Glutamatergic neuron (in vitro differentiated cells): ENCODE measurements at places on chromosomes 3 and 15.

DNA sequence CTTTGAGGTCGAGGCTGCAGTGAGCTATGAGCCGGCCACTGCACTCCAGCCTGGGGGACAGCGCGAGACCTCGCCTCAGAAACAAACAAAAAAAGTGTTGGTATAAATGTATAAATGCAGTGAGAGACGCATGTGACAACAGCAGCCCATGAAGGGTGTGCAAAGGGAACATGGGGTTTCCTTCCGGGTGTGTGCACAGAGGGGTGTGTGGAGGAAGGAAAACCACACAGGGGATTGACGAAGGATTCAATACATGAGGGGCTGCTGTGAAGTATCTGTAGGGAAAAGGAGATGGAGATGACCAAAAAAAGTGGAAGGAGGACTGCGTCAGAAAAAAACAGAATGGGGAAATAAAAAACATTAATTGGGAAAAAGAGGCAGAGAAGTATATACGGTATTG, 1.1 kb downstream of the MTFMT start:
- no peak for DNase-seq

- DNase-seq = no peak
These were observed 1.5 kb downstream of the WHAMM start for GRCh38 chr15:82810890-82811426.

DNA sequence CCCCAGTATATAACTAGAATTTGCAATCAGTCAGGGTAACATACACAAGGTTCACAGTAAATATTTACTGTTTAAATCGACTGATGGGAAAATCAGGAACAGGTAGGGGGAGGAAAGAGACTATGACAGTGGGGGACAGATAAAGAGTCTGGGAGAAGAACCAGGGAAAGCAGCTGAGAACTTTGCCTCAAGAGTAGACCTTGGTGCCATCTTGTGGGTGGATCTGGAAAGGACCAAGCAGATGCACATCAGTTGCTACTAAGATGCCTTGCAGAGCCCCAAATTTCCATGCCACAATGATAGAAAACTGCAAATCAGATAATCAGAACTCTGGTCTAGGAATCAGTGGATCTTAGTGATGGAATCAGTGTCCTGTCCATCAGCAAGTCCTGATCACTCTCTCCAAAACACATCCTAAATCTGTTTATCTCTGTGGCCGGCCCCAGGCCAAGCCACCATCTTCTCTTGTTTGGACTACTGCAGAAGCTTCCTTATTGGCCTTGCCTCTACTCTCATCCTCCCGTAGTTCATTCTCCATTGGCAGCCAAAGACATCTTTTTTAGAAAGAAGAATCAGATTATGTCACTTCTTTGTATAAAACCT, 62.7 kb downstream of the PDE8A start:
- no peak for DNase-seq

DNA sequence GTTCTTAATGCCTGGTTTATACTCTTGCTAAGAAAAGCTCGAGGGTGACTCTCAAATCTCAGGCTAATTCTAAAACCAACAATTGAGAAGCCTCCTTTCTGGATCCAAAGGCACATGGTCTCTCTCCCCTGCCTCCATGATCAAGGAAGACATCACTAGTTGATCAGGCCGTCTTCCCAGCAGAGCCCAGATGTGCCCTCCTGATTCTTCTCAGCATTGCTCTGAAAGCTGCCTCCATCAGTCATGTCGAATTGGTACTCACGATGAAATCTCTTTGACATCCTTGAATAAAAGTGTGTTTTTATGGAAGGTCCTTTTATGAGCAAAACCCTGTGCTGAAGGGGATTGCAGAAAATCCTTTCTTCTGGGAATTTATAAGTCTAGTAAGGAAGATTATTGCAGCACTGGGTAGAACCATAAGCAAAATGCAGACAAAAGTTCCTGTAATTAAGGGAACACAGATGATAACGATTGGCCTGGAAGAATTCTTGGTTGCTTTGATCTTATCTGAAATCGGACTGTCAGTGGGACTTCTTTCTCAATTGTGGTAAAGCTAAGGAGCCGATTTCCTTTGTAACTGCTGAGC, 345.9 kb downstream of the PTPRG start:
- DNase-seq = no peak

DNA sequence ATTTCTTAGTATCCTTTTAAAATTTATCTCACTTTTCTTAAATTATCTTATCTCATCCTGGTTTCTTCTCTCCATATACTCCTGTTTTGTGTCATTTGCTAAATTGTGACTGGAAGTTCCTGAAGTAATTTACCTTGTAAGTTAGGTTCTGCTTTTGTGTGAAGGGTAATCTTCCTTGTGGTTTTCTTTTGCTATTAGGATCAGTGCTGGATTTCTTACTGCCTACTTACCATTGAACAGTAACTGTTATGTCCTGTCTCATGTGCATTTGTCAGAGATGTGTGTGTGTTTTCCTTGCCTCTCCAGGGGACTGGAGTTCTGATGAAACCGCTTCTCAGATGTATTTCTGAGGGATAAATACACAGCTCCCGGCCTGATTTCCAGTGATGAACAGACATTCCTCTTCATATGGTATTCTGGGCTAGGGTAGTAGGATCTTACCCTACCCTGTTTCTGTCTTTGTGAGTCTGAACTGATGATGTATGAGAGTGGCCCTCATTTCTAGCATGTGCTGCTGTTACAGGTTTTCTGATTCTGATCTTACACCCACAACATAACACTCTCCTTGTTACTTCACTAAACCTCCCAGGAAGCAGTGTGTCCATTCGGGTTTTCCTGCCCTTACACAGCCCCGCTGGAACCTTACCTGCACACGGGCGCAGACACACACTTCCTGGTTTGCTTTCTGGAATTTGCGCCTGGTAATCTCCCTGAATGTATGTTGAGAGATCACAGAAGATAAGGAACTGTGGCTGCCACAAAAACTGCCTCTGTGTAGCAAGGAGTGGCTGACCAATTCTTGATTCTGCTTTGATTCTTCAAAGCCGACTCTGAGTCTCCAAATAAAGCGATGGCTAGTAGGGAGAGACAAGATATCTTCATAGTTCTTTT, 14.7 kb downstream of the PAK2 start:
- DNase-seq = no peak

- DNase-seq = no peak
These were observed 341.3 kb downstream of the TBL1XR1 start for GRCh38 chr3:176855901-176856486.

GRCh38 chr15:63939531-63940130, 105.9 kb upstream of the HERC1 start:
- no peak for DNase-seq

DNA sequence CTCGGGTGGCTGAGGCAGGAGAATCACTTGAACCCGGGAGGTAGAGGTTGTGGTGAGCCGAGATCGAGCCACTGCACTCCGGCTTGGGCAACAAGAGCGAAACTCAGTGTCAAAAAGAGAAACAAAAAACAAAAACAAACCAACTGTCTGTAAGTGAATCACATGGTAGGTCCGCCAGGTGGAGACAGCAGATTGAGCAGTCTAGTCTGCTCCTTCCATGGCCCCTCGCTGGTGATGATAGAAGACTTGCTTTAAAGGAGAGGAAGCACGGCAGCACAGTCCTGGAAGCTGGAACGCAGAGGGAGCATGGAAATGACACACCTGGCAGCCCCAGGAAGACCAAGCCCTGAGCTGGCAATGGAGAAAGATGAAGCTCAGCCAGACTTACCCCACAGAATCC, 31.4 kb upstream of the MGLL start:
- DNase-seq = no peak

DNA sequence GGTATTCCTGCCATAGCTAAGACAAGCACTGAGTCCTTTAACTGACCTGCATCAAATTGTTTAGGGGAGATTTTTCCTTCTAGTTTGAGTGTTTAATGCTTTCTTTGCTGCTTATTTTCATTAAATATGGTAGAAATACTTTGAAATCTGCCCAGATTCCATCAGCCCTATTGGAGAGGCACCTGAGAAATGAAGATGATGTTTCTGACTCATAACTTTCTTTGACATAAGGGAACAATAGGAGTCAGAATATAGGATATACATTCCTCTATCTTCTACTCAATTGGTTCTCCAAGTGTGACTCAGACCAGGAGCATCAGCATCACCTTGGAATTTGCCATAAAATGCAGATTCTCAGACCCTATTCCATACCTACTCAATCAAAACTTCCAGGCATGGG, 27.4 kb downstream of the BTD start:
- no peak for DNase-seq

- peak; percentile 22 for DNase-seq
These were observed 59.1 kb downstream of the RGMA start for GRCh38 chr15:93029836-93030429.

GRCh38 chr3:53269888-53270880, 14.4 kb upstream of the TKT start:
- peak; percentile 33 for DNase-seq

GRCh38 chr15:69782809-69783208, 314.9 kb downstream of the TLE3 start:
- no peak for DNase-seq

DNA sequence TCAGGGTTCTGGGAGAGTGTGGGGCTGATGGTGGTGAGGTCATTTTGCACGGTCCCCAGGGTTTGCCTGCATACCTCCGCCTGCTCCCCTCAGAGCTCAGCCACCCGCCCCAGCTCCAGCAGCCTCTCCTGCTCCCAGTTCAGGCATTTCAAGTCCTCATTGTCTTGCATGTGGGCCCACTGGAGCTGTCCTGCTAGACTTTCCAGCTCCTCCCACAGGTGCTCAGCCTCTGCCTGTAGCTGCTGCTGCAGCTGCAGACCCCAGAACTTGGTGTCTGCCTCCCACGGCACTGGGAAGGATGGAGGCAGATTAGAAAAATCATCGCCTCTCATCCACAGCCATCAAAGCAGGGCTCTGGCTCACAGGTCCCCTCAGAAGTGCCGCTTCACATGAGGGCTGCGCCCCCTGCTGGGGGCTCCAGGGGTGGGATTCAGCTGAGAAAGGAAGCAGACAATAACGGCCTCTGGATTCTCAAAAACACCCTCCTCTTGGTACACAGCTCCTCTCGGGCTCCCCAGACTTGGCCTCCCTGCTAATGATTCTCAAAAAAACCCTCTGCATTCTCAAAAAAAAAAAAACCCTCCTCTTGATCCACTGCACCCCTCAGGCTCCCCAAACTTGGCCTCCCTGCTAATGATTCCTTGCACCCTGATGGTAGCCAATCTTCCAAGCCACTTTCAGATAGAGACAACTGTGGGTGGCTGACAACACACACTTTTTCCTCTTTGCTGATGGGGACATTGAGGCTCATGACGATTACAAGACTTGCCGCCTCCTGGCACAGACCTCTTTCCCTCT, 89.3 kb upstream of the C2CD4B start:
- peak; percentile 88 for DNase-seq

DNA sequence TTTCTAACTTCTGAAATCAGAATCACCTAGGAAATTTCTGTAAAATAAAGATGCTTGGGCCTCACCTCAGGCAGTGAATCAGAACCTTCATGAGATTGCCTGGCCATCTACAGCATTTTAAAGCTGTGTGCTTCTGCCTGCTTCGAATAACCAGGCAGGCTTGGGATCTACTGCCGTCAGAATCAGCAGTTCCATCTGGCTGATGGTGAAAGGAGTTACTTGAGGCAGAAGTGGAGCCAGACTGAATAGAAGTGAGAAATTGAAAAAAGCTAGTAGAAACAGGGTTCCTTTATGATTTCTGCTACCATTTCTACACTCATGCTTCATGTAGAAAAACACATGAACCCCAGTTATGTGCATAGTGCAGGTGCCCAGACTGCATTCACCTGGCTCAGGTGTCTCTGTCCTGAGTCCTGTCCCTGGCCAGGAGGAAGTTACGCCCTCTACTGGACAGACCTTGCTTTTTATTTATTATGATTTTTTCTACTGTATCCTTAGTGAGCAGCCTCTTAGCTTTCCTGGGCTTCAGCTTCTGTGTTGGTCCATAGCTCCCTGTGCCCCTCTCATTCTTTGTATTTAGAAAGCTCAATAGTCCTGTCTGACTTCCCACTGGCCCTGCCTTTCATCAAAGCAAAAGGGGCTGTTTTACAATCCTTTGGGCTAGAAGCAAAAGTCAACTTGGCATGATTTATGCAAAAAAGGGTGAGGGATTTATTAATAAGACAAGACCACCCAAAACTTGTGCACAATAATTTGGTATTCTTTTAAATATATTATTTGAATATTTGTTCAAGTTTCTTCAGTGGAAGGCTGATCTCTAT, 200.8 kb upstream of the GOLGA6L4 start:
- no peak for DNase-seq

- no peak for DNase-seq
These were observed 51.5 kb downstream of the SST start for GRCh38 chr3:187618722-187619121.

- DNase-seq = no peak
These were observed 40.8 kb upstream of the KLF13 start for GRCh38 chr15:31285772-31286261.

- no peak for DNase-seq
These were observed 21.9 kb upstream of the SEMA3F start for GRCh38 chr3:50133283-50133615.

DNA sequence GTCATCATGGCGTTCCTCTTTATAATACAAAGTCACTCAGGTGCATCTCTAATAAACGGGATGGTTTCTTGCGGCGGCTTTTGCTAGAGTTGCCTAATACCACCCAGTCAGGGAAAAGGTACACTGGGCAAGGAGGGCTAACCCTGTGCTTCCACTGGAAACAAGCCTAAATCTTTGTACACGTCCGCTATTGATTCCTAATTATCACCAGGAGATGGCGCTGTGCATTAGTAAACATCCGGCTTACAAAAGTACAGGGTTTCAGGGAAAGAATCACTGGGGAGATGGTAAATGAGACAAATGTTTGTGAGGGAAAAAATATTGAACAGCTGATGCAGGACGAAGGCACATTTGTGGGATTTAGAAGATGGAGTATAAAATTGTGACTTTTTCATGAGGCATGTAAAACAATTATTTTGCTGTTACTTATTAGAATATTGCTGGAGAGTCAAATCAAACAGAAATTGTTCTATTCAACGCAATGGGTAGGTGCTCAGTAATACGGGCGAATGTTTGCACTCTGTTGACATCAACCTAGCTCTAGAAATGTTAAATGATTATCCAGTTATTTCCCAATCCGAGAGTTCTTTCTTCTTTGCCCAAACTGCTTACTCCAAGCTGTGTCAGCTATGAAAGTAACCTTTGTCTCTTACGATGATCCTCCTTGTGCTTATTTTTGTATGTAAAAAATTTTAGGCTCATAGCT, 50.6 kb downstream of the GMNC start:
- peak; percentile 36 for DNase-seq

DNA sequence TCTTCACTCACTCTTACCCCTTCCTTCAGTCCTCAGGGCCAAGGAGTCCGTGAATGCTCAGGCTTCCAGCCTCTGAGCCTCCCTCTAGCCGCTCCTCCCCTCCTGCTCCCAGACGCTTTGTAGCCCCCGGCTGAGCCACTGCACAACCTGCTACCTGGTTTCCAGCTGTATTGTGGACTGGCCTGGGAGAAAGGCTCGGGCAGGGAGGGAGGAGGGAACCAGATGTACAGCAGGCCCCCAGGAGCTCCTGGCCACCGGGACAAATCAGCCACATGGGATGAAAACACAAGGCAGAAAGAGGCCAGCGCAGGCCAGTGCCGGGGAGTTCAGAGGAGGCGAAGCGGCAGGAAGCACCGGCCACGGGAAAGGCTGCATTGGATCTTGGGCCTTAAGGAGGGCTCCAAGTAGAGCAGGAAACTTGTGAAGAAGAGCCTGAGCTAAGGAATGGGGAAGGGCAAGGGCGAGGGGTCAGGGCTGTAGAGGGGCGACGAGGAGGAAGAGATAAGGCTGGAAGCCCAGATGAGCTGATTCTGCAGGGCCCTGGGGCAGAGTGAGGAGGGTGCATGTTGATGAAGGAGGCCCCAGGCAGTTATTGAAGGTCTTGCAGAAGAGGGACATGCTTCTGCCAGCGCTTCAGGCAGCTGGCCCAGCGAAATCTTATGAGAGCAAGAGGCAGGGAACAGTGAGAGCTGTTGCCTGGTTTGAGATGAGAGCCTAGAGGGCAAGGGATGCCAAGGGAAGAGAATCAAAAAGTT, 14.3 kb downstream of the CPN2 start:
- no peak for DNase-seq

- no peak for DNase-seq
These were observed 212.5 kb upstream of the UBE2E1 start for GRCh38 chr3:23592961-23593931.
